Cerebellar nuclear complex (tissue), 1 donor: ENCODE measurements at places on chromosomes 2 and 18.

DNA sequence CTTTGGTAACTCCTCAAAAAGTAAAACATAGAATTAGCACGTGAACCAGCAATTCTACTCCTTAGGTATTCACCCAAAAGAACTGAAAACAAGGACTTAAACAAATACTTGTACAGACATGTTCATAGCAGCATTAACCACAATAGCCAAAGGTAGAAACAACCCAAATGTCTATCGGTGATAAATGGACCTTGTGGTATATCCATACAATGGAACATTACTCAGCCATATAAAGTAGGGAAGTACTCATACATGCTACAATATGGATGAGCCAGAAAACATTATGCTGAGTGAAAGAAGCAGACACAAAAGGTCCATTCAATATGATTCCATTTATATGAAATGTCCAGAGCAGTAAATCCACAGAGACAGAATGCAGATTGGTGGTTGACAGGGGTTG lies 182.8 kb downstream of the DNER start:
- no peak for DNase-seq

GRCh38 chr2:99624677-99625076 lies 134.9 kb upstream of the REV1 start:
- no peak for DNase-seq

DNA sequence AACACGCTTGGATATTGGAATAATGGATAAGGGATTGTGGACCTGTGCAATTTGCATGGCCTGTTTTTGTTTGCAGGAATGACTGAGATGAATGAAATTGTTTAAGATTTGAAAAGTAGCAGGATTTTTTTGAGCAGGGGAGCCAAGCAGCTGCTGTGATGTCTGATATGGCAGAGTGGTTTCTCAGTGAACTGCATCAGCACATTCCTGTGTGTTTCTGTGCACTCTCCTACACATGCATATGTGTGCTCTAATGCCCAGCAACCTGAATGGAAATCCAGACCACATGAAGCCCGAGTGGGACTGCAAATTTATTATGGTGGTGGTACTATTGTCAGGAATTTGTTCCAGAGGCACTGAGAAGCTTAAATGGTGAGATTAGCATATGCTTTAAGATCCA lies 161.7 kb downstream of the PARD3B start:
- no peak for DNase-seq

GRCh38 chr2:70806013-70806412 lies 14.4 kb downstream of the CLEC4F start:
- DNase-seq: no peak

DNA sequence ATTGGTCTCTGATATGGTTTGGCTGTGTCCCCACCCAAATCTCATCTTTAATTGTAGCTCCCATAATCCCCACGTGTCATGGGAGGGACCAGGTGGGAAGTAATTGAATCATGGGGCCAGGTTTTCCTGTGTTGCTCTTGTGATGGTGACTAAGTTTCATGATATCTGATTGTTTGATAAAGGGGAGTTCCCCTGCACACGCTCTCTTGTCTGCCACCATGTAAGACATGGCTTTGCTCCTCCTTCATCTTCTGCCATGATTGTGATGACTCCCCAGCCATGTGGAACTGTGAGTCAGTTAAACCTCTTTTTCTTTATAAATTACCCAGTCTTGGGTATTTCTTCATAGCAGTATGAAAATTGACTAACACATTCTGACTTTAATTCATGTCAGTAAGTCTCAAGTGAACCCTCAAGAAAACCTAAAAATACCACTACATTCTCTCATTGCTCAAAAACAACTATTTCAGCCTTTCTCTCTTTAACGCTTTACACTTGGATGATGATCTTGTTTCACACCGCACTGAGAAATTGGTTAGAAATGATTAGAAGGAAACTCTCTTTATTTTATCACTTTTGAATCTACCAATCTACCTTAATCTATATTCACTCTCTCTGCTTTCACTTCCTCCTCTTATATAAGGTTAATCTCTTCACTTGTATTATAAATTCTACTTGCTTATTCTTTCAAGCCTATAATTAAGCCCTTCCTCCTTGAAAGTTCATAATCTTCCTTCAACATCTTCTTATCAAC lies 110.1 kb downstream of the GALR1 start:
- DNase-seq: no peak

GRCh38 chr2:239905884-239906654 lies 119.1 kb downstream of the NDUFA10 start:
- no peak for DNase-seq

GRCh38 chr2:67070826-67071225 lies 326.3 kb upstream of the ETAA1 start:
- DNase-seq: no peak

- DNase-seq: no peak
Observed at GRCh38 chr2:2102866-2103653, 228.0 kb downstream of the MYT1L start.

GRCh38 chr2:175418224-175418835 lies 236.8 kb upstream of the ATP5MC3 start:
- no peak for DNase-seq

GRCh38 chr2:241558532-241559322 lies at the start of gene BOK:
Gene BOK, plus strand, starts transcription at chr2:241558745. Its CDS starts 739 bp downstream, at chr2:241559484.
- no peak for DNase-seq

DNA sequence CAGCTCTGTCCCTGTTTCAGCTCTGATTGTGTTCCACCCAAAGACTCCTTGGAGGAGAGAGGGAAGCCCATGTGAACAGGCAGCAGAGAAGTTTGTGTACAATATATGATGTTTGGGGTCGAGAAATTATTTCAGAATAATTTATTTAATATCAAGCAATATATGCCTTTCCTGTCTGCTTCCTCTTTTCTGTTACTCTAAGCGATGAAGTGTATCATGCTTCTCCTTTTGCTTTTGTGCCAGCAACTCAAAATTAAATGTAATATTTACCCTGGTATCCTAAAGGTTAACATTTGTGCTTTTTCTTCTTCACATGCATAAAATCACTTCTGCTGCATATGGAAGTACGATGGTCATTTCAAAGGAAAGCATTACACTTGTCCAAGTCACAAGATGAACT lies 2.4 kb upstream of the NTSR2 start:
- no peak for DNase-seq

- no peak for DNase-seq
Observed at GRCh38 chr2:159109517-159109916, 141.1 kb downstream of the TANC1 start.

DNA sequence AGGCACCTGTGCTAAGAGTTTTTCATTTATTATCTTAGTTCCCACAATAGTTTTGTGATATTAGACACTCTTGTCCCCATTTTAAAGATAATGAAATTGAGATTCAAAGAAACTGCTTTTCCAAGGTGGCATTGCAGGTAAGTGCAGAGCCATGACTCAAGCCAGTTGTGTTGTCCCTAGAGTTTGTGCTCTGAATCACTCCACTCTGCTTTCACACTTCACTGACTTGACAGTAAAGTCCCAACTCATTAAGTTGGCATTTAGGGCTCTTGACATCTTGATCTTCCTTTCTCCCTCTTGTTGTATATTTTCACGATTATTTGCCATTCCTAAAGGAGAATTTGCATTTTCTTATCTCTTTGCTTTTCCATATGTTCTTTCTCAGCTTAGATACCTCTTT lies 114.3 kb downstream of the DIS3L2 start:
- DNase-seq: no peak

DNA sequence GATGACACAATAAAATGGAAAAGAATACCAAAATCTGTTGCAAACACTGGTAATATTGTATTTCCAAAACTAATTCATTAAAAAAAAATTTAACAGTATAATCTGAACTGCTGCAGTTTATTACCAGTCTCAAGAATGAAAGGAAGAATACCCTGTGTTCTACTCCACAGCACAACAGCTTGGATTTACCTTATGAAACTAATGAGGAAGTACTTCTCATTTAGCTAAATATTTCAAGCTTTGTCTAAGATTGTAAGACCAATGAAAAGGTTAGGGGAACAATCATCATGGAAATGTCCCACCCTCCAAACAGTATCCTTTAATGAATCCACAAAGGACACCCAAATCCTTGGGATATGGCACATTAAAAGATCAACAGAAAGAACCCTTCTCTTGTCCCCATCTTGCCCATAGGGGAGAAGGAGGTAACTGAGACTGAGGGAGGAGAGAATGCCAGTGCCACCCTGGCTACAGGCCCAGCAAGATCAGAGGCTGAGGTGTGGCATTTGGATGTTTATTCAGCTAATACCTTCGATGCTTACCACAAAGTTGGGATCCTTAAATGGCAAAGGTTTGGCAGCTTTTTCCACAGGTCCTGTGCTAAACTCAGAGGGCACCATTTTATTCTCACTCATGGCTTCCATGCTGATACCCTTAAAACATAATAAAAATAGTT lies 17.7 kb downstream of the INO80C start:
- DNase-seq: no peak

GRCh38 chr18:13574761-13575160 lies 151.6 kb downstream of the FAM210A start:
- DNase-seq: no peak

DNA sequence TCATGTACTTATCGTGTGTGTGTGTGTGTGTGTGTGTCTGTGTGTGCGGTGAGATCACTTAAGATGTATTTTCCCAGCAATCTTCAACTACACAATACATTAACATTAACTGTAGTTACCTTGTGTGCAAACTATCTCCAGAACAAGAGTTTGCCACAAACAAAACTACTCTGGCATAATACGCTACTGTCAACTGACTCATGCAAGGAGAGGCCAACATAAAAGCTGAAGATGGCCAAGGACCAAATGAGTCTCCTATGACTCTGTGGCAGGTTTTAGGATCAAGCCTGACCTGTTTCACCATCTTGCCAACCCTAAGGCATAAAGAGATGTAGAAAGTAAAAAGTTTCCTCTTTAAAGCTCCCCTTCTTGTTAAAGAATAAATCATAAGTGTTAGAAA lies 20.1 kb downstream of the CYB5A start:
- no peak for DNase-seq

GRCh38 chr2:23606968-23607367 lies 222.0 kb downstream of the KLHL29 start:
- DNase-seq: no peak

DNA sequence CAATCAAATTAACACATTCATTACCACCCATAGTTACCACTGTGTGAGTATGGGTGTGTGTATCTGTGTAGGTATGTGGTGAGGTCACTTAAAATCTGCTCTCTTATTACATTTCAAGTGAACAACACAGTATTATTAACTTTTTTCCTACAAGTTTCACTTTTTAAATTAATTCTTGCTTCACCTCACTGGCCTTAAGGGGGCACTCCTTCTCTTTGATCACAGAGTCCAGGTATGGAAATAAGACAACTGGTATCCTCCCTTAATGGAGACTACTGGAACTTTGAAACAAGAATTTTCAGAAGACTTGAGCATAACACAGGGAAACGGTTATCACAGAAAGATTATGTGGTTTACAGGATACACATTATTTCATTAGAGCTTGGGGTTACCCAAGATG lies 255.8 kb downstream of the ASXL3 start:
- no peak for DNase-seq

- no peak for DNase-seq
Observed at GRCh38 chr2:117470311-117471095, 344.0 kb upstream of the DDX18 start.

GRCh38 chr2:229489016-229489415 lies 217.9 kb upstream of the PID1 start:
- DNase-seq: no peak

DNA sequence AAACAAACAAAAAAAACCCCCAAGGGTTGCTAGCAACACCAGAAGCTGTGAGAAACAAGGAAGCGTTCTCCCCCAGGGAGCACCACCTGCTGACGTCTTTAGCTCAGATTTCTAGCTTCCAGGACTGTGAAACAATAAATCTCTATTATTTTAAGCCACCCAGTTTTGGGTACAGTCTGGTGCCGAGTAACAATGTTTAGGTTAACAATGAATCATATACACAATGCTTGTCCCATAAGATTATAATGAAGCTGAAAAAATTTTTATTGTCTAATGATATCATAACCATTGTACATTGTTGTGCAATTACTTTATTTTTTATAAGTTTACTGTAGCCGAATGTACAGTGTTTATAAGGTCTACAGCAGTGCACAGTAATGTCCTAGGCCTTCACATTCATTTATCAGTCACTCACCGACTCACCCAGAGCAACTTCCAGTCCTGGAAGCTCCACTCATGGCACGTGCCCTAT lies 72.1 kb upstream of the CAB39 start:
- DNase-seq: no peak

DNA sequence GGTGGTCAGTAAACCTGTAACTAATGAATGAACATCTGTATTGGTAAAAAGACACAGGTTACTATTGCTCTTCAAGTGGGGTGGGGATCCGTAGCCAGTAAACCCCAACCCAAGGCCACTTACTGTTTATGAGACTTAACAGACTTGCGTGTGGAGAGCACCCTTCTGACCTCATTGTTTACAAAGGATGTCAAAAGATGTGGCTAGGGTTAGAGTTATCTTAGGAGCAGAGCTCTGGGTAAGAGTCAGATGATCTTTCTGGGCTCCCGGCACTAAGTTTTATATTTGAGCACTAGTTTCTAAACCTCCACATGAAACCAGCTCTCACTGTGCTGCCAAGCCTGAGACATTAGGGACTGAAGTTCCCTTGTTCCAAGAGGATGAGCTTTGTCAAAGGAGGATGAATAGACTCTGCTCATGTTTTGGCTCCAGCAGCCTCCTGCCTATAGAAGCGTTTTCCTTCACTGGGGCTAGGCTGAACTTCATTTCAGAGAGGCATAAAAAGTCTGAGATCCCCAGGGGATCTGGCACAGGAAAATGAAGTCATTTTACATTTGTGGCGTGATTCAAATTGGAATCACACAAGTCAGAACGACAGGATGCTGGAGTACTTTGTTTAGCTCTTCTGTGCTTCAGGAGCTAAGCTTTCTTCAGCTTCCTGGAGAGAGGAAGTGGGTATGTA lies 403.1 kb upstream of the TRIB2 start:
- no peak for DNase-seq

DNA sequence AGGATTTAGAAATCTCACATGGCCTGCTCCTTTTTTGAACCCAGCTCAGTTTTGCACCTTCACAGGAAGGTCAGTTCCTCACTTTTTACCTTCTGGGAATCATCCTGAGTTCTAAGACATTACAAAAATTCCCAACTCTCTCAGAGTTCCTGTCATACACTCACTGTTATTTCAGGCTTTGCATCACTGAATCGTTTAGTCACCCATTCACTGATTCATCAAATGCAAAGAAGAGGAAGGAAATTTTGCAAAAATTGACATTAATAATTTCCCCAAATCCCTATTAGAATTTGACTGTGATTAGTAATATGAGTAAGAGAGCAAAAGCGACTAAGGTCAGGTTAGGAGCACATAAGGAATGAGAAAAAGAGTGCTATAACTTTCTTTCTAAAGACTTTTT lies 197.5 kb downstream of the PDE1A start:
- no peak for DNase-seq

GRCh38 chr2:62222674-62223073 lies 26.8 kb downstream of the B3GNT2 start:
- no peak for DNase-seq

DNA sequence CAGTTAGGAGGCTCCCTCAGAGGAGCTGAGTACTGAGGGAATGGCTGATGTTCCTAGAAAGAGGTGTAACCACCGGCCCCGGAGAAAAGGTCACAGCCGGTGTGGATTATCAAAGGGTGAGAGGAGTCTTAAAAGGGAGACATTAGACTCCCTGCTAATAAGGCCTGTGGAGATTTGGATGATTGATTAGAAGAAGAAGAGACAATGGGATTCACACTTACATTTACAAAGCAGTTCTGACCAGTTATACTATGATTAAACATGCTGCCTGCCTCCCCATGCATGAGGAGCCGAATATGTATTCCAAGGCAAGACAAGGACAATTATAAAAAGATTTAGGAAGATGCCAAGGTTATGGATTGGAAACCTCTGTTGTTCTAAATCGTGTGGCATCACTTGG lies 302.4 kb downstream of the SLC4A3 start:
- no peak for DNase-seq

- DNase-seq: no peak
Observed at GRCh38 chr2:198036029-198036879, 231.9 kb downstream of the PLCL1 start.
